ENCODE measurements at places on chromosomes 6 and 20.

- DNase-seq = no peak
Observed at GRCh38 chr6:155219858-155220301, 43.9 kb upstream of the CLDN20 start.

DNA sequence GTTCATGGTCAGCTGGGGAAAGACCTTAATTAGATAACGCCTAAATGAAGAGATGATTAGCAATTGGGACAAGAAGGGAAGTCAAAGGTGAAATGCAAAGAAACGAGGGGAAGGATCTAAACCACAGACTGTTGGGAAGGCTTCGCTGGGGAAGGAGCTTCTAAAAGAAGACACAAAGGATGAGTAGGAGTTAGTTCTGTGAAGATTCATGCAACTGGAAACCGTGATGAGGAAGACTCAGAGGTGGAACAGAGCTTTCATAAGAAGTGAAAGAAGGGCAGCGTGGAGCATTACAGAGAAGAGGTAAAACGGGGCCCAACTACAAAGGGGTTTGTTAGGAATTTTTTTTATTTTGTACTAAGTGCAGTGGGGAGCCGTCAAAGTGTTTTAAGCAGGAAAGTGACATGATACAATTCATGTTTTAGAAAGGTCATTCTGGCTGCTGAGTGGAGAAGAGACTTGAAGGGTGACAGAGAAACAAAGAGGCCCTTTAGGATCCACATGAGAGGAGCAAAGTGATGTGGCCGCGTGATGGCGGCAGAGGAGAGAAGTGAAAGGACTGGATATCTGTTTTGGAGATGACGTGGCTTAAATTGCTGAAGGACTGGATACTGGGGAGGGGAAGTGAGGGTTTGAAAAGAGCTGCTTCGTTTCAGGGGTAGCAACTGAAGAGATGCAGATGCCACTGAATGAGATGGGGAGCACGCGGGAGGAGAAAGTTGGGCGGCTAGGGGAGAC is 33.6 kb downstream of the TTI1 start:
- DNase-seq = no peak

- DNase-seq = no peak
Observed at GRCh38 chr6:56761651-56762050, 119.0 kb upstream of the DST start.

DNA sequence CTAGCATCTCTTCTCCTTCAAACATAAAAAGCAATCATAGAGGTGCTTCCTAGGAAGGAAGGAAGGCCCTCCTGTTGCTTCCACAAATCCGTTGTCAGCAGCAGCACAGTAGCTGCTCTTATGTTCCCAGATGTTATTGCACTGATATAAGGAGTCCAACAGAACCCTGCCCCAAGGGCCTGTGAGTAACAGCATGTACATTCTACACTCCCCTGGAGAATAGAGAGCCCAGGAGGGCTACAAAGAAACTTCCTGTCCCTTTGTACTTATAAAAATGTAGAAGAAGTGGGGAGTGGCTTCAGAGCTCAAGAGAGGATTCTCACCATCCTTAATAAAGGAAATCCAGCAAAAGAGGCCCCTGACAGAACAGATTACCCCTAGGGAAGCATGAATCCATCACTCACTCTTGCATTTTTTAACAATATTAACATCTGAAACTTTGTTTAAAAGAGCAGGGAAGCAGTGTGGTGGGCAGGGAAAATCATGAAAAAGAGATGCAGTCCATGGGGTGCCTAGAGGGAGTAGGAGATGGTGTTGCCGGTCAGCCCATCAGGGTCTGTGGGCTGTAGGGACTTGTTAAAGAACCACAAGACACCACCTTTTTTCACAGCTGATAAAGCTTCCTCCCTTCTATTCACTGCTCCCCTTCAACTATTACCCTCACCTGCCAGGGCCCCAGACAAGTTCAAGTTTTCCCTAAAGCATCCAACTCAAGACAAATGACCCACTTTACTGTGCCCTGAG is 104.5 kb upstream of the ADGRF1 start:
- DNase-seq = no peak

DNA sequence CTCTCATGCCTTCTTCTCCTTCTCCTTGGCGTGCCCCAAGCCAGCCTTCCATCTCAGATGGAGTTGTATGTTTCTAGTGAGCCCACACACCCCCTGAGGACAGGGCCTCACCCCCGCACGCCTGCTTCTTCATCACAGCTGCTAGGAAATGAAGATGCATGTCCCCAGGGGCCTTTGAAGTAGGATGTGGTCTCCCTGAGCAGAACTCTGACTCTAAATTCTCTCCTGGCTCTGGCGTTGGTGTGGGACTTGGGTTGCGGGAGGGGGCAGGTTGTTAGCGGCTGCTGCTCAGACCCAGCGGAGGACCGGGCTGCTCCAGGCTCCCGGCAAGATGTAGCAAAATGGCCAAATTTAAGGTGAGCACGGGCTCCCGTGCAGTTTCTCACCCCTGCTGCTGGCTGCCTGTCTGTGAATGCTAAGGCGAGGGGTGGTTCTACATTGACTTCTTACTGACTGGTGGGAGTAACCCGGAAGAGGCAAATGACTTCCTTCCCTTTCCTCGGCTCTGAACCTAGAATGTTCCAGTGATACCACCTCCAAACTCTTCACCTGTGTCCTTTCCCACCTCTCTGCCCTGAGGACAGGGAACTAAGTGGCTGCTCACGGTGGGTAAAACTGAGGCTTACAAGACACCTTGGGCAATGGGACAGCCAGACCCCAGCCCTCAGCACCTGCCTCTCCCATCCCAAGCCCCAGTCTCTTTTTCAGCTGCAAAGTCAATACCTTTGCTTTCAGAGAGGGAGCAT is 8.8 kb downstream of the SYNJ2 start:
- no peak for DNase-seq

GRCh38 chr6:16803294-16804200 is 42.3 kb upstream of the ATXN1 start:
- DNase-seq = no peak

- DNase-seq = no peak
Observed at GRCh38 chr6:40695114-40695513, 108.0 kb upstream of the LRFN2 start.
